Suppressor macrophage (primary cell): ENCODE measurements at places on chromosomes 12 and 14.

DNA sequence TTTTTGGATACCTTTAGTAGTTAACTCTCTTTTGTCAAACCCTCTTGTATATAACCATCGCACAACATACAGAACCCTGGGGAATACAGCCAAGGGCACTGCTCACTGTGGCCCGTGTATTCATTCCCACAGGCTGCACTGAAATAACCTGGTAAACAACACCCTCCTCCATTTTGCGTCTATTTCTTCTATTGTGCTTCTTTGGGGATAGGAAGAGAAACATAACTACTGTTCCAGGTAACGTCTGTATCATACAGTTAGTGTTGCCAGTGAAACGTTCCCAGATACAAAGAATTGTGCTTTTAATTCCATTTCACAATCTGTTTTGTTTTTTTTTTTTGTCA, 9.6 kb downstream of the C12orf76 start:
- DNase-seq = no peak

- DNase-seq = no peak
Measured at GRCh38 chr12:17108877-17109541, 503.0 kb upstream of the LMO3 start.

GRCh38 chr12:3631759-3632158, 121.2 kb downstream of the CRACR2A start:
- no peak for DNase-seq

DNA sequence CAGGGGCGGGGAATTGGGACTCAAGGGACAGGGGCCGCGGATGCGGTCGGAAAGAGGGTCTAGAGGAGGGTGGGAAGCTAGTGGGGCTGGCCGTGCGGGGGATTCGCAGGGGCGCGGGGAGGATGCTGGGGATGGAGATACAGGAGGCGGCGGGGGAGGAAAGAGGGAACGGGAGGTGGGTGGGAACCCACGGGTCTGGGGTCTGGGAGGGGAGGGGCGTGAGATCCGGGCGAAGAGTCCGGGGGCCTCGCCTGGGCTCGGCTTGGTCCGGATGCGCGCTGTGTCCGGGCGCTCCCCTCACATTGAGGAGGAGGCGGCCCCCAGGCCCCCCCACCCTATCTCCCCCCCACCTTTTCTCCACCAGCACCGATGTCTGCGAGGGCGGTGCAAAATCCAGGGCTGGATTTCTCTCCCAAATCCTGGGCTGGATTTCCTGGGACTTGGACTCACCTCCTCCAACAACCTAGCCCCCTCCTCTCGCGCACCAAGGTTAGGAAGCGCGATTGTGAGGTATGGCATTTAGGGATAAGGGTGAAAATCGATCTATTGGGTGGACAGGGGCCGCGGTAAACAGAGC, at the start of gene AGAP2:
Gene AGAP2, minus strand, starts transcription at position 82 of the 577 bp plus-strand sequence. CDS start 496 bp downstream, outside the sequence.
- no peak for DNase-seq

- no peak for DNase-seq
Measured at GRCh38 chr12:11075642-11076041, 13.5 kb upstream of the TAS2R46 start.

DNA sequence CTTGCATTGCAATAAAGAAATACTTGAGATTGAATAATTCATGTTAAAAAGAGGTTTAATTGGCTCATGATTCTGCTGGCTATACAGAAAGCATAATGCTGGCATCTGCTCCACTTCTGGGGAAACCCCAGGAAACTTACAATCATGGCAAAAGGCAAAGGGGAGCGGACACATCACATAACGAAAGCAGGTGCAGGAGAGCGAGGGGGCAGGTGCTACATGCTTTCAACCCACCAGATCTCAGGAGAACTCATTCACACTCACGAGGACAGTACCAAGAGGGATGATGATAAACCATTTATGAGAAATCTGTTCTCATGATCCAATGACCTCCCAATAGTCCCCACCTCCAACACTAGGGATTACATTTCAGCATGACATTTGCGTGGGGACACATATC, 172.6 kb downstream of the RASSF9 start:
- no peak for DNase-seq
